T-helper 1 cell (primary cell): ENCODE measurements at places on chromosomes 2 and 18.

DNA sequence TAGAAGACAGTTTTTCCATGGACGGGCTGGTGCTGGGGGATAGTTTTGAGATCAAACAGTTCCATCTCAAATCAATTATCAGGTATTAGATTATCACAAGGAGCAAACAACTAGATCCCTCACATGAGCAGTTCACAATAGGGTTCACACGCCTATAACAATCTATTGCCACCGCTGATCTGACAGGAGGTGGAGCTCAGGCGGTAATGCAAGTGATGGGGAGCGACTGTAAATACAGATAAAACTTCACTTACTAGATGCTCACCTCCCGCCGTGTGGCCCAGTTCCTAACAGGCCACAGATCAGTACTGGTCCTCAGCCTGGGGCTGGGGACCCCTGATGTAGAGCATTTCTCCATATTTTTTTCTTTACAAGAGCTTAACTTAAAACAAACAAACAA lies 203.6 kb downstream of the CDH7 start:
- no peak for DNase-seq

DNA sequence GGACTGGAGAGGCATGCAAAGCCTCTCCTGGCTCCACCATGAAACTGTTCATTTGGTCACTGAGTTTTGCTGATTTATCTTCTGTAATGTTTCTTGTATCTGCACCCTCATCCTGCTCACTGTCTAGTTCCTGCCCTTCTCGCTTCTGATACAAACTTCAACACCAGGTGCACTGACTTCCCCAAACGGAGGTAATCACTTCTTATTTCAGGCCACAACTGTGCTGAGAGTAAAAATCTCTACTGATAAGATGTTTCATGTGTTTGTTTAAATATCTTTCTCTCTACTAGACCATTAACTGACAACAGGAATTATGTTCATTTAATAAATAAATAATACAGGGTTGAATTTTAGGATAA lies 10.9 kb upstream of the NT5C1B start:
- DNase-seq: no peak

DNA sequence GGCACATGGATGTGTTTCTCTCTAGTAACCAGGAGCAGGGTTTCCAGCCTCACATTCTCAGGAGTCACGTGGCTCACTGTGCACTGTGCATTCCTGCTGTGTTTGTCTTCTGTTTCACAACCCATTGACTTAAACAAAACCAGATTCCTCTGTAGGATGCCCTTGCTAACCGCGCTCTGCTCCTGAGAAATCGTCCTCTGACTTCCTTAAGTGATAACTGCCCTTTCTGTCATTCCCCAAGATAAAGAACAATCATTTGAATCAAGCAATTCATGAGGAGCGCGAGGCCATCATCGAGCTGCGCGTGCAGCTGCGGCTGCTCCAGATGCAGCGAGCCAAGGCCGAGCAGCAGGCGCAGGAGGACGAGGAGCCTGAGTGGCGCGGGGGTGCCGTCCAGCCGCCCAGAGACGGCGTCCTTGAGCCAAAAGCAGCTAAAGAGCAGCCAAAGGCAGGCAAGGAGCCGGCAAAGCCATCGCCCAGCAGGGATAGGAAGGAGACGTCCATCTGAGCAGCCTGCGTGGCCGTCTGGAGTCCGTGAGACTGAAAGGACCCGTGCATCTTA lies 60.2 kb downstream of the RALBP1 start:
- DNase-seq: no peak

DNA sequence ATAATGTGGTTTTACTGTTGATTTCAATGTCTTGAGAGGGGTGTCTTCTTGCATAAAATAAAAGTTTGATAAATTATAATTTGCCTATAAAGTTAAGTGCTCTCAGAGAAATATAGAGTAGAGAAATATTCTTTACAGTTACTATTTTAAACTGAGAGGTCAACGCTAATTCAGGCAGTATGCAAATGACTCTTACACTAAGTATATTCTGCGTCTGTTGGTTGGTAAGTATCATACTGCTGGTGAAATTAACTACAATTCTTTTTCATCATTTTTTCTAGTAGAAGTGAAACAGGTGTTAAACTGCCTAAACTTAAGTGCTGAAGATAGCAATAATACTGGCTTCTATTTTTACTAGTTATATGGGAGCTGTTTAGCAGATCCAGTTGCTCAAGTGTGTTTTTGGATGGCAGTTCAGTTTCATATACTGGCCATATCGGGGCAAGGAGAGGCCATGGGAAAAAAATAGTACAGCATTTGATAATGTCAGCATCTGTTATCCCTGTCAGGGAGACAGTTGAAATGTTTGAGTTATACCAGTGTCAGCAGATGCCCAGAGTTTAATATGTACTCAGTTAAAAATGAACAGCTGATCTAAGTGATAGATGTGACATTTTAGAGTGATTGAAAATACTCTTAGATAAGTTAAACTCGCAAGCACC lies 86.2 kb downstream of the MIB1 start:
- DNase-seq: no peak

DNA sequence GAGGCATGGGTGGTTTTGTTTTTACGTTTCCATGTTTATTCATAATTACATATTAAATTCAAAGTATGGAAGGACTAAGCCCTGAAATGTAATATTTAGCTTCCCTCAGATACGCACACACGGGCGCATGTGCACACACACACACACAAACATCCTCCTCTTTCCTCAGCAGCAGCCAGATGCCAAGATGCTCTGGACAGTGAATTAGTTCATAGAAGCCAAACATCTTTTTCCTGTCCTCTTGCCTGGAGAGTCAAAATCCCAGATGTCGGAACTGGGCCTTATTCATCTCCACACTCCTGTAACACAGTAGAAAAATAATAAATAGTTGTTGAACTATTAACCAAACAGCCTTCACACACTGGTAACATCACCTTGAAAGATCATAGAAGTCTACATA lies 273.1 kb downstream of the SP3 start:
- no peak for DNase-seq

- no peak for DNase-seq
Measured at GRCh38 chr18:76691800-76692199, 130.6 kb upstream of the ZNF236 start.
